GM13976 (cell line): ENCODE measurements at places on chromosomes 7 and 10.

- DNase-seq = no peak
Observed at GRCh38 chr10:68110027-68110426, 739 bp downstream of the MYPN start.

DNA sequence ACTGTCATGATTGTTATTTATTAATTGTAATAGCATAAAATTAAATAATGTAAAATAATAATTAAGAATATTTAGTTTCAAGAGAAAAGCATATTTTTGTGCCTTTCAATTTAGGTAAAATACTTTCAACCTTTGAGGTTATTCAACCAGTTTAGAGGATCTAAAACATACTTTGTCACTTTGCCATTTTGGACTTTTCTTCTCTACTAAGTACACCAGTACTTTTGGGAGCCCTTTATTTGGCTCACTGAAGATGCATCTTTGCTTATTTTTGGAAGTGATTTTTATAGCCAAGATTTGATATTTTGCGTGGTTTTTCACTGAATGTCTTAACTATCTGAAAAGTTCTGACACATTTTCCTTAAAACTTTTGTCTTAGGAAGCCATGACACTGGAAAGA, 860.5 kb downstream of the SORCS1 start:
- DNase-seq = no peak

DNA sequence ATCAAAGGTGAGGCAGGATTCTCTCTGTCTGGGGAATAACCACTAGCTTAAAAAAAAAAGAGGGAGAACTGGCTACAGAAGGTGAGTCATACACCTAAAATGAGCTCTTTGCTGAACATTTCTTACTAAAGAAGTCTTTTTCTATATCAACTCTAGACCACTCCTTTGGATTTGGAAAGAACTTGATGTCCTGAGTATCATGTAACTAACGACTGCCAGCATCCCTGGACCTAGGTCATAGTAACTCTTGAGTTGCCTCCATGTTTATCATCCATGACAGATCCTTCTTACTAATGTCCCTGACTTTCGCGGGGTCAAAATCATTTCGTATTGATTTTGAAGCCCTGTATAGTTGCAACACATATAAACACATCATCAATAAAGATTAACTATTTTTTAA, 89.1 kb downstream of the CNOT4 start:
- no peak for DNase-seq

DNA sequence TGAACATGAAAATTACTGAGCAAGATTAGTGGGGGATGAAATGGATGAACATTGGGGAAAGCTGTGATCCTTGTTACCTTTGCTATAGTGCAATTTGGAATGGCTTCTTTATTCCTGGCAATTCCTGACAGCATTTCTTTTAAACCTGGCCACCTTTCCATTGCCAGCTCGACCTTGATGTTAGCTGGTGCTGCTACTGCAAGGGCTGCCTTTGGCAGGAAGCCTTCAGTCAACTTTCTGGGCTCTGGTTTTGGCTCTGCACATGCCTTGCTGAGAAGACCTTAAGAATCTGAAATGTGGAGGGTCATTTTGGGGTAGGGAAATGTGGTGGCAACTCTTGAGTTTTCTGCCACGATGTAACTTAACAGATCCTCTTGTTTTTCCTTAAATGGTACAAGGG, 64.7 kb downstream of the KAT6B start:
- DNase-seq = no peak

GRCh38 chr7:44384586-44385433, 59.4 kb upstream of the CAMK2B start:
- no peak for DNase-seq

- DNase-seq = no peak
Observed at GRCh38 chr7:47778153-47778661, 170.1 kb downstream of the PKD1L1 start.

GRCh38 chr10:86840498-86840897, 84.1 kb downstream of the BMPR1A start:
- DNase-seq = no peak

DNA sequence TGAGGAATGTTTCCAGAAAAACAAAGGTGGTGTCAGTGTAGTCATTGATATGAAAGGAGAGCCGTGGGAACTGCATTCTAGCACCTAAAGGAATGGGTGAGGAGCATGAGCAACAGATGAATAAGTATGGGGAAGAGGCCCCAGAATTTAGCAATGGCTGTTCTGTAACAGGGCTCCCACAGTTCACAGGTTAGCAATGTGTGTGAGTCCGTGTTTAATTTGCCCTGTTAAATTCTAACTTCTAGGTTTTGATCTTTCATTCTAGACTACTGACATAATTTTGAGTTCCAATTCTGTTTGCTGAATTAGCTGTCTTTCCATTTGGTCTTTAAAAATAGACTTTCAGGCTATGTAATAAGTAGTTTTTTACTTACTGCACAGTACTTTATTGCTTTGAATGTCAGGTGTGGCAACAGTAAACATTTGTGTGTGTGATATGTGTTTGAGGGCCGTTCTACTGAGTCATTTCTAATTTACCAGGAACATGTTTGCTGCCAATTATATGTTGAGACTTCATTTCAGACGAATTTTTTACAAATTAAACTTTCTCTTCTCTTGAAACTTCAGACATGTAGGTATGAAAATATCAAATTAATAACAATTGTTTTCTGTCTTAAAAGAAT, 8.8 kb downstream of the STK17A start:
- no peak for DNase-seq

DNA sequence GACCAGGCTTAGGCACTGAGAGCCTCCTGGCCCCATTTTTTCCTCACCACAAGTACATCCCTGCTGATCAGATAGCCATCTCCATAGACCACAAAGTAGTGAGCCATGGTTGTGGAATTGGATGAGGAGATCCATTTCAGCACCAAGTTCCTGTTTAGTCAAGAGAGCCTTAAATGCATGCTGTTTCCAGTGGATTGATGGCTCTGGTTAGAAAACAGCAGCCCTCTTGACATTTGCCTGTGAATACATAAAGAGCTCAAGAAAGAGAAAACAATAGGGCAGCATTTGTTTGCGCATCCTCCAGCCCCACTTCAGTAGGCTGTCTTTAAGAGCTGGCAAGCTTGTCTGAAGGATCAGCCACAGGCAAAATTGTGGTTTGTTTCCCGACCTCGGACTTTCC, 251.2 kb downstream of the POU6F2 start:
- DNase-seq = no peak

DNA sequence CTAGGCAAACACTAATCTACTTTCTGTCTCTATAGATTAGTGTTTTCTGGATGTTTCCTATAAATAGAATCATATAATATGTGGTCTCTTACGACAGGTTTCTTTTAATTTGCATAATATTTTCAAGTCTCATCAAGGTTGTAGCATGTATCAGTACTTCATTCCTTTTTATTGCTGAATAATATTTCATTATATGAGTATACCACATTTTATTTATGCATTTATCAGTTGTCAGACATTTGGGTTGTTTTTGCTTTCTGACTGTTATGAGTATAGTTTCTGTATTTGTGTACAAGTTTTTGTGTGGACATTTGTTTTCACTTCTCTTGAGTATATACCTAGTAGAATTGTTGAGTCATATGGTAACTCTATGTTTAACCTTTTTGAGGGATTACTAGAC, 48.2 kb downstream of the SHOC2 start:
- DNase-seq = no peak

DNA sequence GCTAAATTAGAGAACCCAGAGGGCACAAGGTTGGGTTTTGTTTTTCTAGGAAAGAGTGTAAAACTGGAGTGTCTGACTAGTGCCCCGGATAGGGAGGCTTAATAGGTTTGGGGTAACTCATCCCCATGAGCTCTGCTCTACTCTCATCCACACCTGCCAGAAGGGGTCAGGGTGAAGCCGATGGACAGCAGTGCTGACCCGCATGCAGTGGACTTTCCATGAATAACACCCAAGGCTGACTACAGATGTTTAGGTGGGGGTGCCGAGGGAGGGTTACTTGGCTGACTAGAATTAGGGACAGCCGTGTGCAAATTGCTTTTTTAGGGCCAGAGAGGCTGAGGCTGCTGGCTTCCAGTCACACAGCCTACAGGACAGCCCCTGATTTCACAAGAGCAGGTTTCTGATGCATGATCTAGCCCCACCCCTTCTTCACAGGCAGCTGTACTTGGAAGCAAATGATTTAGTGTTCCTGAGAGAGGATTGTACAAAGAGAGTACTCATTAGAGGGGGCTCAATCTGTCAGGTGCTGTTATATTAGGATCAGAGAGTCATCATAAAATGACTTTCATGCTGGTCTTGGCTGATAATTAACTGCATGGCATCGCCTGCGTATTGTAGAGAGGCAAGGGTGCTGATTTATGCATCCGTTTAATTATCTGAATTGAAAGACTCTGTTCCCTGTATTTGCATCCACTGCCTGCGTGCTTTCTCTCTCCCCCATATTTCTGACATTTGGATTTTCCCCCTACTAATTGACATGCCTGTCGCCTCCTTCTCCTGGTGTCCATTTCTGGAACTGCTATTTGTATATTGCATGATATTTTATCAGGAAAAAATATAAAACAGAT, 9.5 kb downstream of the INHBA start:
- DNase-seq = no peak

- DNase-seq = no peak
Observed at GRCh38 chr10:51233337-51234100, 159.2 kb downstream of the PRKG1 start.

DNA sequence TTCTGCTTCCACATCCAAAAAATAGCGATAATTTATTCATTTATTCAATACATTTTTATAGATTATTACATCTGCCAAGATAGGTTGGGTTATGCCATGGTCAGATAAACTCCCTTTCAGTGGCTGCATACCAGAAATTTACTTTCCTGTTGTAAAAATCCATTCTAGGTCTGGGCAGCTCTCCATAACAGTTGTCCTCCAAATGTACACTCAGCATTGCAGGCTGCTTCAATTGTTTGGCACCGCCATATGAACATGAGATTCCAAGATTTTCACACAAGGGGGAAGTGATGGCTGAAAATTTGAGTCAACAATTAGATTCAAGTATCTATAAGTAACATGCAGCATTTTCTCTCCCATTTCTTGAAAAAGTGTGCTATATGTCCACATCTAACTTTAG, 568.7 kb downstream of the ETV1 start:
- DNase-seq = no peak

GRCh38 chr10:102982296-102982695, 64.2 kb downstream of the CNNM2 start:
- DNase-seq = no peak

- no peak for DNase-seq
Observed at GRCh38 chr10:20105931-20106330, 289.7 kb downstream of the PLXDC2 start.

GRCh38 chr7:139623518-139623917, 100.0 kb downstream of the CLEC2L start:
- DNase-seq = no peak

GRCh38 chr7:139382439-139382838, 22.7 kb downstream of the LUC7L2 start:
- DNase-seq = no peak

GRCh38 chr10:88386821-88387773, 196.0 kb downstream of the RNLS start:
- peak; percentile 46 for DNase-seq

- no peak for DNase-seq
Observed at GRCh38 chr7:103009466-103010185, 65.0 kb downstream of the FBXL13 start.

- DNase-seq = no peak
Observed at GRCh38 chr10:73414230-73414945, 530 bp upstream of the ANXA7 start.

GRCh38 chr10:76990561-76990960, 647.0 kb downstream of the KCNMA1 start:
- no peak for DNase-seq

DNA sequence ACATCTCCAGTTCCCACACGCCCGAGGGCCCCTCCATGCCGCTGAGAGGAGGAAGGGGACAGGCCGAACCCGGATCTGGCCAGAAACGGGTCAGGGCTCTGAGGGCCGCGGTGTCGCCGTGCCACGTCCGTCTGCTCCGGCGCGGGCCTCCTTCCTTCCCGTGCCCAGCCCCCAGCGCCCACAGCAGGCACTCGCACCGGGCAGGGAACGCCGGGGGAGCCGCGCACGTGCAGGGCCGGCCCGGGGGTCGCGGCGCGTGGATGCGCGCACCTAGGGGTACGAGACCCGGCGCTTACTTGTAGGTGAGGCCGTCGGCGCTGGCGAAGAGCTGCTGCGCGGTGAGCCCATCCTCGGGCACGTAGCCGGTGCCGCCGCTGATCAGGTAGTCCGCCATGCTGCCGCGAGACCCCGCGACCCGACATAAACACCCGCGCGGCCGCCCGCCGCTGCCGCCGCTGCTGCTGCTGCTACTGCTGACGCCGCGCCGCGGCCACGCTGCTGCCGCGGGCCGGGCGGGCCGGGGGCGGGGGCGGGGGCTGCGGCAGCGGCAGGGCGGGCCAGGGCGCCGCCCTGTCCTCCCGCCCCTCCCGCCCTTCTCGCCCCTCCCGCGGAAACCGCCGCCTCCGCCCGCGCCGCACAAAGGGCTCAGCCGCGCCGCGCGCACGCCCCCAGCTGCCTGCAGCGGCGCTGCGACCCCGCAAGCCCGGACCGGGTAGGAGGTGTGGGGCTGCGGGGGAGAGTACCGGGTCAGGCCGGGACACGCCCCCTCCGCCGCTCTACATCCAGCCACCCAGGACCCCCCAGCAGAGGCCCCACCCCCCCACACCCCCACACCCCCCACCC, 4.1 kb downstream of the IMPDH1 start:
- peak; percentile 90 for DNase-seq

DNA sequence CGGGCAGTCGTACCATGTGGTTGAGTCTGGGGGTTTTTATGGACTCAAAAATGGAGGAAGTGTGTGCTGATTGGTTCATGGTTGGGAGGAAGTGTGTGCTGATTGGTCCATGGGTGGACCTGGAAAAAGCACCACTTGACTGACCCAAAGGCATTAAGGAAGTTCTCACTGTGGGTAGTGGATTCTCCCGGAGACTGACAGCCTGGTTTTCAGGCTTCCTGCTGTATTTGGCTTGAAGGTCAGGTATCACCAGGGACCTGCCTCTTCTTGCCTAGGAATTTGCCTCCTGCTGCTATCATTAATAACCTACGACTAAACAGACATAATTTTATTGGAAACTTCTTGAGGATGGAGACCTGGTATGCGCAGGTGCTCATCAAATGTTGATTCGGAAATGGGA, 268.8 kb upstream of the LRGUK start:
- DNase-seq = no peak

GRCh38 chr10:78053211-78053868, 19.7 kb downstream of the RPS24 start:
- no peak for DNase-seq

GRCh38 chr10:111725050-111725449, 458.5 kb downstream of the GPAM start:
- no peak for DNase-seq

GRCh38 chr10:29064680-29065079, 224.2 kb upstream of the LYZL1 start:
- DNase-seq = no peak

DNA sequence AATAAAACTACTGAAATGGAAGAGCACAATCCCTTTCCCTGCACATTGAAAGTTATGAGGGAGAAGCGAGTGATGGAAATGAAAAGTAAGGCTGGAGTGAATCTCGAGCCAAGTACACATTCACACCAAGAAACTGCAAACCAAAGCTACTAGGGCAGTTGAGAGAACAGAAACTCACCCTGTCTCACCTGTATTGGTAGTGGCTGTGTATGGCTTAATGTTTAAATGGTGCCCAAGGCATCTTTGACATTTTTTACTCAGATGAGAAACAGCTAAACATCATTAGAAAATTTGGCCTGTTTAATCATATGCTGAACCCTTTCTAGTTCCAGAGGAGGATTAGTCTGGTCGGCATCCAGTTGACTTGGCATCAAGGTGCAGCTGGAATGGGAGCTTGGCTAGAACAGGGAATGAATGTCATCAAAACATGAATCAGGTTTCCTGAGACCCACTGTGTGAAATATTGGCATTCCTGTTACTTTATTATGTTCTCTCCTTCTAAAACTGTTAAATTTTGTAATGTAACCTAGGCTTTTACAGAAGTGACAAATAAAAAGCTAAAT, 840.8 kb downstream of the GRM8 start:
- DNase-seq = no peak
